ENCODE measurements at places on chromosomes 13 and 19.

DNA sequence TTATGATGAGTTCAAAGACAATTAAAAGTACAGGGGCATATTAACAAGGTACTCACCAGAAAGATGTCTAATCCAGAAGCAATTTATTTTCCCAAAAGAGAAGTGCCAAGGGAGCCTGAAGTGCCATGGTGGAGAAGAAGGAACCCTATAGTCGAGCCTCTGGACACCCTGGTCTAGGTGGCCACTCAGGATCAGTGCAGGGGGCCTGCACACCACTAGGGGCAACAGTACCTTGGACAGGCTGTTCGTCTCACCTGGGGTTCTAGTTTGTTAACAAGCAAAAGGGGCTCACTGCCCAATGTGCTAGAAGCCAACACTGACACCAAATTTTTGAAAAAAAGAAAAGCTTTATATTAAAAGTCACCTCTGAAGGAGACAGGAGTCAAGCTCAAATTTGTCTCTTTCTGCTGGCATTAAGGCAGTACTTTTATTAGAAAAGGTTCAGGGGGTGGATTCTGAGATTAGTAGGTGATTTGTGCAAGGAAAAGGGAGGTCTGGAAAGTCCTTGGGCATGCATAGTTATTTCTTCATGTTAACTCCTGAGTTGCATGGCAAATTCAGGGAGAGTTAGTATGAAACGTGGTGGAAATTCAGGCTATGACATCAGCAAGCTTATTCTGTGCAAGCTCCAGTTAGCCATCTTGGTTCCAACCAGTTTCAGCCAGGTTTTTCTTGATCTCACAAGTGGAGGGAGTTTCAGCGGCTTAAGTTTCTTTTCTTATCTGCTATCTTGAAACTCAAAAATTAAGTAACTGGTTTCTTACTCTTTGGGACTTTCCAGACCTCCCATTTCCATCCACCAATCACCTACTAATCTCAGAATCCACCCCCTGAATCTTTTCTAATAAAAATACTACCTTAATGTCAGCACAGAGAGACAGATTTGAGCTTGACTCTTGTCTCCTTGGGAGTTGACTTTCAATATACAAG is 884 bp upstream of the CBY2 start:
- DNase-seq, result no peak

GRCh38 chr19:17543986-17544385 is 11.5 kb upstream of the COLGALT1 start:
- DNase-seq, result no peak

GRCh38 chr13:113877149-113877990 is 13.5 kb upstream of the GAS6 start:
- no peak for DNase-seq

GRCh38 chr13:20428666-20429644 is 96.7 kb downstream of the CRYL1 start:
- no peak for DNase-seq

DNA sequence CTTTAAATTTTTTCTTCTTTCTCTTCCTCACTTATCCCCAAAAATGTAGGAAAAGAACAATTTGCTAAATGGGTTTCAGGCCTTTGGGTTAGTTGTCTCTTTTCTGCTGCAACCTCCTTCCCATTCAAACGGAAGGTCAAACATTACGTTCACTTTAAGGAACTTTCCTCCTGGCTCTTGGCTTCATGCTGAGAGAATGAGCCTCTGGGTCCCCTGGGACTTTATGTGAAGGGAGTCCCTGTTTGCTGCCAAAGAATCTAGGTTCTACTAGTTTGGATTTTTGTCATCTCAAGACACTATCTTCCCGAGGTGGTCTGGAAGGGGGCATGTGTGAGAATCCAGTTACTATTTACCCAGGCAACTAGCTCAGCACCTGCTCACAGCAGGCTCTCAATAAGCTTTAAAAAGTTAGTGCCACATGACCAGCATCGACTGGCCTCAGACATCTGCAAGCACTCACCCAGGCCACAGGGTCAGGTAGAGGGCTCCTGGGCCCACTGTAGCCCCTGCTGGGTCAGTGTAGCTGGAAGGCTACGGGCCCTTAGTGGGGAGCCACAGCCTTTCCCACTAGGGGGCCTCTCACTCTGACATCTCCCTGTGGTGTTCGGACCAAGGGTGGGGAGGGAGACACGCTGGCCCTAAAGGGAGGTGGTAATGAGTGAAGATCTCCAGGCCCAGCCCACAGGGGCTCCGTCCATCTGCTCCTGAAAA is 40.5 kb downstream of the FAM124A start:
- no peak for DNase-seq

GRCh38 chr13:112793545-112794445 is 104.0 kb downstream of the ATP11A start:
- DNase-seq, result no peak

- no peak for DNase-seq
These were observed 2596.2 kb downstream of the PCDH9 start for GRCh38 chr13:64633948-64634347.

GRCh38 chr19:16190198-16190597 is 5.0 kb downstream of the FAM32A start:
- DNase-seq, result no peak

DNA sequence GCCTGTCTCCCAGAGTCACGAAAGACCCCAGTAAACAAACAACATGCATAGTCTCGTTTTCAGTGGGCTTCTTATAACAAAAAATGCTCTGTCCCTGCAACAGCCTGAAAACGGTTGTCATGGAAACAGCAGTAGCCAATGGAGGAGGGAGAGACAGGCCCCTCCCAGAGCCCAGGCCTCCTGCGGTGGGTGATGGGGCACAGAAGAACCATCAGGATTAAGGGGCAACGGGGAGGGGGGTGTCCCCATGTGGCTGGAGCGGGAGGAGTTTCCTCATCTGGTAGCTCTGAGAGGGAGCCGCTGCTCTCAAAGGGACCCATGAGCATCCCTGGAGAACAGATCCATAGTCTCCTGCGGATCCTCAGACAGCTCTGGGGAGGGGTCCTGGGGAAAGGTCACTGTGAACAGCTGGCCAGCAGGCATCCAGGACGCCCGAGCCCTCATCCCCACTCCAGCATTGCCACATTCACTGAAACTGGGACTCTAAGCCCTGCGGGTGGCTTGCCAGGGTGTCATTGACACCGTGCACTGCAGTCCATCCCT is 37.5 kb upstream of the PNMA8B start:
- DNase-seq, result no peak

- no peak for DNase-seq
These were observed 298 bp upstream of the FAM98C start for GRCh38 chr19:38402623-38402966.

- no peak for DNase-seq
These were observed 679 bp downstream of the ZNF471 start for GRCh38 chr19:56508290-56508778.

- DNase-seq, result no peak
These were observed 2.1 kb downstream of the SLC27A5 start for GRCh38 chr19:58509731-58510083.

DNA sequence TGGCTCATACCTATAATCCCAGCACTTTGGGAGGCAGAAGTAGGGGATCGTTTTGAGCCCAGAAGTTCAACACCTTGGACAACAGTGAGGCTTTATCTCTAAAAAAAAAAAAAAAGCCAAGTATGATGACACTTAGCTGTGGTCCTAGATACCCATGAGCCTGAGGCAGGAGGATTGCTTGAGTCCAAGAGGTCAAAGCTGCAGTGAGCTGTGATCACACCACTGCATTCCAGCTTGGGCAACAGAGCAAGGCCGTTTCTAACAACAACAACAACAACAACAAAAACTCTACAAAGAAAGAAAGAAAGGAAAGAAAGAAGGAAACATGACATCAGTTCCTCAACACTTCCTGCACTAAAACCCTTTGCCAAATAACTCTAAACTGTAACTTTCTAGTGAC is 265.1 kb upstream of the DACH1 start:
- no peak for DNase-seq

- DNase-seq, result no peak
These were observed 30.8 kb downstream of the CCNE1 start for GRCh38 chr19:29842471-29843179.

GRCh38 chr13:111296417-111296816 is 24.0 kb upstream of the TEX29 start:
- DNase-seq, result no peak

DNA sequence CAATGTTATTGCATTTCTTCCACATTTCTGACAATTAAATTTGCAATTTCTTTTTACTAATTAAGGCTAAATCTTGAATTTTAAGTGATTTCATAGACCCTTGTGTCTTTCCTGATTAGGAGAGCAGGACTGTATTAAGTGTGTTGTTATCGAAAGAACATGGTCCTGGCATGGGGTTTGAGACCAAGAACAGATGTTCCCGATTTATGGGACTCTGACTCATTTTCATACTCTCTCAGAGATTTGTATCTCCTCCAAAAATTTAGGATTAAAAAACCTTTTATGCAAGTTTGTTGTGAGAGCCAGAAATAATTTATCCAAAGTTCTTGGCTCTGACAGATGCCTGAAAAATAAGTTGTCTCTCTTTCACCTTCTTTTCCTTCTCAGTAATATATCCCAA is 589.3 kb upstream of the ARGLU1 start:
- no peak for DNase-seq

DNA sequence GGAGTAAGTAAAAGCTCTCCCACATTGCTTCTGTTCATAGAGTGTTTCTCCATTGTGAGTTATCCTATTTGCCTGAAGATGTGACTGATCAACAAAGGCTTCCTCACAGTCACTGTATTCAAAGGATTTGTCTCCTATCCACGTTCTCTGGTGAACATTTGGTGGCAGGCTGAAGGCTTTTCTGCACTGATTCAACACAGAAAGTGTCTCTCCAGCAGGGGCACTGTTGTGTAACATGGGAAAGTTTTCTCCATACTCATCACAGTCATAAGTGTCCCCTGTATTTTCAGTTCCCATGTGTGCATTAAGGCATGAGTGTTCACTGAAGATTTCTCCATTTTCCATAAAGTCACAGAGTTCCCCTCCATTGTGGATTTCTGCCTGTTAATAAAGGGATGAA is 17.6 kb downstream of the ZNF121 start:
- DNase-seq, result no peak

DNA sequence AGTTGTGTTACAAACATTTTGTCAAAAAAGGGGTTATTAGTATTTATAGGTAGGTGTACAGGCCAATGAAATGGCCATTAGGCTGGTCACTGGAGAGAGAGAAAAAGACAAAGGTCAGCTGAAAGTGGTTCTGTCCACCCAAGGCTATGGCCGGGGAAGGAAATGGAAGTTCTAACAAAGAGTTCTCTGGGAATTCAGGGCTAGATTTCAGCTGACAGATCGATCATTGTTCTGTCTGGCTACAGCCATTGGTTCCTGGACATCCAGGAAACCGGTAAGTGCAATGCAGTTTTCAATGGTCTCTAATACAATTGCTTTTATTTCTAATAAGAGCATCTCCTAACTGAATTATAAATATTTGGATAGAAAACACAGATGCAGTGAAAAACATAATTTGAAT is 42.5 kb downstream of the MBNL2 start:
- DNase-seq, result no peak

GRCh38 chr19:10858204-10858828 is 10.1 kb downstream of the C19orf38 start:
- no peak for DNase-seq

GRCh38 chr19:50500060-50500752 is 10.8 kb downstream of the JOSD2 start:
- no peak for DNase-seq

- no peak for DNase-seq
These were observed 36.4 kb upstream of the STARD13 start for GRCh38 chr13:33321686-33322542.

GRCh38 chr13:46871557-46871956 is 25.3 kb downstream of the HTR2A start:
- DNase-seq, result no peak

DNA sequence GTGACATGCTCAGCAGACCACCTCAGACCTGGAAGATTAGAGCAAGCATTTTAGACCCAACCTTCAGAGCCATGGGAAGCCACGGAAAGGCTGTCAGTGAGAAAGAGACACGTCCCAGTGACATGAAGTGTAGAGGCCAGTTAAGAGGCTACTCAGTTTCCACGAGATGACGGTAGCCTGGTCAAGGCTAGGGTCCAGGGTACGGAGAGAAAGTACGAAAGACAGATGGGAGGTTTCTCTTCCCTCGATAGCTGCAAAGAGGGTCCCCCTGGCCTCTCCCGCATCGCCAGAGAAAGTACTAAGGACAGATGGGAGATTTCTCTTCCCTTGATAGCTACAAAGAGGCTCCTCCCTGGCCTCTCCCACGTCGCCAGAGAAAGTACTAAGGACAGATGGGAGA is 8.6 kb downstream of the ZSCAN5A start:
- DNase-seq, result no peak

- DNase-seq, result no peak
These were observed 179.8 kb upstream of the UBL3 start for GRCh38 chr13:30030141-30030750.

- DNase-seq, result no peak
These were observed 814 bp downstream of the NBEA start for GRCh38 chr13:34942732-34943435.

DNA sequence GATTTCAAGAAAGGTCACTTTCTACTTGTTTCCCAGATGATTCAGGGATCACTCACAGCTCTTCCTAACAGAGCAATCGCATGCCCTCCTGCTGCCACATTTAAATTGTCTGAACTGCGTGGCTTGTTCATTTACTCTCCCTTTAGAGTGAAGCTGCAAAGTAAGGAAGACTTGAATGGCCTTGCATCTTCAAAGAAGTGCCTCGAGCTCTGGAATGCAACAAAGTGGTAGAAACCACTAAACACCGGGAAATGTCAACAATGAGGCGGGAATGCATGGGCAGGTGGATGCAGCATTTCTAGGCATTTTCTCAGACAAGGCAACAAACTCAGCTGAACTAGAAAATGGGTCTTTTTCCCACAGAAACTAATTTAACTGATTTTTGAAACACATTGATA is 10.3 kb upstream of the DACH1 start:
- DNase-seq, result no peak

DNA sequence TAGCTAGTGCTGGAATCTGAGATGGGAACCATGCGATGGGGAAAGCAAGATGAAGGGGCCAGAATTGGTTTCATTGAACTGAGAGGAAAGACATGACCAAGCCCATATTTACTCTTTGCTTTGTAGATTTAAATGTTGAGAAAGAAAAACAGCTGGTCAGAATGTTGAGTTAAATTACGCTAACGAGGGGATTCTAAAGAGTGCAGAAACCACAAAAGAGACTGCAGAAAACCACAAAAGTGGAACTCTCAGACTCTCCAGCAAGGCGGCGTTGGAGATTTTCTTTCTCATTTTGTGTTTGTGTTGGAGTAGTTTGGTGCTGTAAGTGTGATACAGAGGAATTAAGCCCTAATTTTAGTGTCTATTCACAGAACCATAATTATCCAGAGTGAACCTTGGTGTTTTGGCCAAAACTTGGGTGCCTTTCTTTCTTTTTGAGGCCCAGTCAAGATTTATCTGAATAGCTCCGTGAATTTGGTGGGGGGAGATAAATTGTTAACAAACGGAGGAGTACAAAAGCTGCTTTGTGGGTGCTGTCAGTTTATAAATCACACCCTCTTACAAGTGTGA is 26.3 kb downstream of the SAE1 start:
- no peak for DNase-seq

GRCh38 chr13:96696389-96696900 is 297.8 kb downstream of the OXGR1 start:
- DNase-seq, result no peak

Measured in iPS DF 19.7 (cell line).